SK-N-SH (cell line): ENCODE measurements at places on chromosomes 12 and 14.

- DNase-seq: no peak
These were observed 32.2 kb downstream of the DIP2B start for GRCh38 chr12:50536831-50537537.

DNA sequence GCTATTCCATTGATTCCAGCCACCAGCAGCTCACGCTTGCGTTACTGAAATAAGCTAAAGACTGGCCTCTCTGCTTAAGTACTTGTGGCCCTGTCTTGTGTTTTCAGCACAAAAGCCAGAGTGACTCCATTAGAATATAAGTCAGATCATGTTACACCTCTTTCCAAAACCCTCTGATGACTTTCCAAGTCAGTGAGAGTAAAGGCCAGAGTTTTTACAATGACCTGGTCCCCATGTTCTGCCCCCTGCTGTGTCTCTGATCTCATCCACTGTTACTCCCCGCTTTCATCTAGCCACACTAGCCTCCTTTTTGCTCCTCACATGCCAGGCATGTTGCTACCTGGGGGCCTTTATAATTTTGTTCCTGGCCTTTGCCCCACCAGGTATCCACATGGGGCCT lies 6.9 kb upstream of the CKAP4 start:
- no peak for DNase-seq

- no peak for DNase-seq
These were observed 86.1 kb upstream of the DYNC1H1 start for GRCh38 chr14:101878211-101878821.

DNA sequence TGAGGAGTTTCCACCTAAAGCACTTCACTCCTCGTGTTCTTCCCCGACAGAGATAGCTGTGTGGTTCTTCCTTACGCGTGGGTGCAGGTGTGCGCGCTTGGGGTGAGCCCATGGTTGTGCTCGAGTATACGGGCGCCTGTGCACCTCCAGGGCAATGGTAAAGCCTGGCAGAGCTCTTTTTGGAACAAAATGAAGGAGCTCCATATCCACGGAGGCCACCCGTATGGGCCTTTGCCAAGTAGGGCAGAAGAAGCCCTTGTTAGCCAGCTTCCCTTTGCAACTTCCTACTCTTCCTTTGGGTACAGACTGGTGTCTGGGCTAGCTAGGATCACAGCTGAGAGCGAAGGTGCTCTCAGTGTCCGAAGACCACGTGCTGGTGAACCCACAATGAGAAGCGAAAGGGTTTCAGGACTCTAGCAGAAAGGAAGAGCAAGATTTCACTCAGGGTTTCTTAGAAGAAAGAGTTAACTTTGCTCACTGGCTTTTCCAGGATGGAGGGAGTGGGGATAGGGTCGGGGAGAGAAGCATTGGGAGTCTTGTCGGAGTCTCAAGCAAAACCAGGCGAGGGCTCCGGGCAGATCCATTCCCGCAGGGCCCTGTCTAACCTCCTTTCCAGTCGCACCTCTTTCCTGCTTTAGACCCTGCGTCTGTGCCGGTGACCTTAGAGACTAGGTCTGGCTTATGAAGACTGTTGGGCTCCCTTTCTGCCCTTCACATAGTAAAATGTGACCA lies 960 bp upstream of the LRFN5 start:
- DNase-seq: no peak

GRCh38 chr12:31574803-31575575 lies 15.9 kb downstream of the DENND5B start:
- DNase-seq: no peak

DNA sequence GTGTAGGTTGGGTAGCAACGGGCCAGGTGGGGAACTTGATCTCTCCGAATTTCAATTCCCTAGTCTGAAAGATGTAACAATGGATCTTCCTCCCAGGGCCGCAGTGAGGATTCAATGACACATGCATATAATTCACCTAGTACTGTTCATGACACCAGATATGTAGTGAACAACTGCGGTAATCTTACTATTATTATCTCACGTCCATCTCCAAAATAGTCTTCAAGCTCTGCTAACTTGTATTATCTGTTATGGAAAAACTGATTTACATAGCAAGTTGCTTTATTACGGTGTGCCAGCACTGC lies 26.4 kb downstream of the MOK start:
- DNase-seq: no peak

GRCh38 chr14:36656687-36657398 lies 4.8 kb upstream of the PAX9 start:
- no peak for DNase-seq

GRCh38 chr12:66903782-66904396 lies 225.0 kb upstream of the GRIP1 start:
- DNase-seq: no peak

DNA sequence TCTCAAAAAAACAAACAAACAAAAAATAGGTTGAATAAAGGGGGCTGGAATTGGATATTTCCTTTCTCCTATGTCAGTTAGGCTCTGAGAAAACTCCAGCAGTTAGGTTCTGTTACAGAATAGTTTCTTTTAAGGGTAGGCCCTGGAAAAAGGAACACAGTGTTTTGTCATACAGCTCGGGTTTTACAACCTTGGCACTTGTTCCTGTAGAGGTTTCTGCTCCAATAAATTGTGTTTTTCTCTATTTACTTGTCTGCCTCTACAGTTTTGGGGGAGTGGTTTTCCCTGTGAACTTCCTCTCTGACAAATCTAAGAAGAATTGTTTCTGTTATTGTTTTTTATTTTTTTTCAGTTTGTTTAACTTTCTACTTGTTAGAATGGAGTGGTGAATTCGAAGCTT lies 167.6 kb downstream of the ACSS3 start:
- DNase-seq: no peak

- DNase-seq: no peak
These were observed 41.6 kb downstream of the AKAP6 start for GRCh38 chr14:32370714-32371113.

- DNase-seq: no peak
These were observed 17.0 kb downstream of the WDR89 start for GRCh38 chr14:63624701-63625100.

GRCh38 chr14:68944162-68944561 lies 34.9 kb downstream of the ACTN1 start:
- no peak for DNase-seq

DNA sequence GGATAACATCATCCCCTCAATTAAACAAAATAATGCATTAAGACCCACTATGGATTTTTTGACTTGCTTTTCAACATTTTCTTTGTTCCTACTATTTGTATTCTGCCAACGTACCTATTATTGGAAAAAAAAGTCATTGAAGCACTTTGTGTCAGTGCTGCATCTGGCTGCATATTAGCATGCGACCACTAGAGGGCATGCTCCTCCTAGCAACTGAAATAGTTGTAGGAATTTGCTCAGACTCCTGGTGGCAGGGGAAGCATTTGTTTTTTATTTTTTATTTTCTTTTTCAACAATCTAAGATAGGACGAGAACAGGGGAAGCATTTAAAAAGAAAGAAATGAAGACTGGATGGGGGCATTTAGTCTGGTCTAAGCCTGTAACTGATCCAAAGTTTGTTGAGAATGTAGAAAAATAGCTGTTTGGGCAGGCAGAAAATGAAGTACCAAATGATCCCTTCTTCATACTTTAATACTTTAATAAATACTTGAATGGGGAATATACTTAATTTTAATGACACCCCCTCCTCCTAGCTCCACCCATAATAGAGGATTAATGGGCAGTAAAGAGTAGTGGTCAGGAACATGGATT lies 14.5 kb upstream of the CLEC4A start:
- DNase-seq: peak; percentile 71

DNA sequence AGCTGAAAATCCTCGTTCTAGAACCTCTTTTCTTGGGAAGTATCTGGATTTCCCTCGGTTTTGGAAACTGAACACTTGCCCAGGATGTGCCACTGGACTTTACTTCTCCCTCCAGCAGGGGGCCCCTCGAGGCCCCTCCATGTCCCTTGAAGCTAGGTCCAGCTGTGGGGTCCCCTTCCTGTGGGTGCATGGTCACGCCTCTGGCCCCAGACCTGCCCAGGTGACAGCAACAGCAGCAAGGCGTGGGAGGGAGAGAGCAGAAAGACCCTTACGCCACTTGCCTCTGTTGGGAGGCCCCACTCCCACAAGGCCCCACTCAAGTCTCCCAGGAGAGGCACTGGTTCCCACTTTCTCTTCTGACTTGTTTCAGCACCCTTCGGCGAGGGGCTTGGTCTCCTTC lies 3.1 kb downstream of the SLC25A29 start:
- peak; percentile 72 for DNase-seq

DNA sequence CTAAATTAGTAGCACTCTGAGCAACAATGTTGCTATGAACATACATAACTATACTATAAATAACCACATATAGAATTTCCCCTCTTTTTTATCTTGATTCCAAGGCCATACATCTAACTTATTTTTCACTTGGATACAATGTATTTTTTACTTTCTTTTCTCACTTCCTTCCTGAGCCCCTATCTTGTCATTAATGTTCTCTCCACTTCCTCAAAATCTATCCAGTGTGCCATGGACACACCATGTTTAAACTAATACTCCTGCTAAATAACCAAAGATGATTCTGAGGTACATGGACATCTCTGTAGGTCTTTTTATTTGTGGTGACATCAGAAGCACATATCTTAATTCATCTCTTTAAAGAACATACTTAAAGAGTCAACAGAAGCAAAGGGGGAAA lies 251.2 kb downstream of the C12orf42 start:
- no peak for DNase-seq

GRCh38 chr14:74418031-74418430 lies 8.0 kb downstream of the SYNDIG1L start:
- DNase-seq: peak; percentile 49

DNA sequence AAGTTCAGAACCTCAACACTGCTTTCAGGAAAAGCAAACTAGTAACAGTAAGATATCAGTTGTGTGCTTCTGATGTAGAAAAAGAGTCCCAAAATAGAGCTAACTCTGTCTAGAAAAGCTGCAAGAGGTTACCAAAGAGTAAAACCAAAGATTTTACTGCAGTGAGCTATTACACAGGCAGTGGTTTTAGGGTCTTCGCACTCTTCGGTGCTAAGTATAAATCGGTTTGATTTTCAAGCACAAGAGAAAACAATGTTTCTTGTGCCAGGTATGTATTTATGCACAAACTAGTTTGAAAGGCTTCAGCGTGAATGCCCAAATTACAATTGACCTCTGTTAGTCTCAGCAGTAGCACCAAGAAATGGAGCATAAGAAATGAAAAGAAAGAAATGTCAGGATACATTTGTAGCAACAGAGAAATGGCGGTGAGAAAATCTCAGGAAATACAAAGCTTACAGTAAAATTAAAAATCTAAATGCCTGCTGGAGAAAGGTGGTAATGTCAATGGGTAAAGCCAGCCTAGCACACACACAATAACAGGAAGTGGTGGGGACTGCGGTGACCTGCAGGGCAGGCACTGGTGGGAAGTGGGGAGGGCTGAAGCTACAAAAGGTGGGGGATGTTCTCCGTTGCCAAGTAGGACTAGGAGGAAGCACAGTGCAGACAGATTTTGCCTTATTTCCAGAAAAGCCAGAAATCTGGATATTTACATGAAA lies 18.0 kb upstream of the DYRK2 start:
- DNase-seq: peak; percentile 15

DNA sequence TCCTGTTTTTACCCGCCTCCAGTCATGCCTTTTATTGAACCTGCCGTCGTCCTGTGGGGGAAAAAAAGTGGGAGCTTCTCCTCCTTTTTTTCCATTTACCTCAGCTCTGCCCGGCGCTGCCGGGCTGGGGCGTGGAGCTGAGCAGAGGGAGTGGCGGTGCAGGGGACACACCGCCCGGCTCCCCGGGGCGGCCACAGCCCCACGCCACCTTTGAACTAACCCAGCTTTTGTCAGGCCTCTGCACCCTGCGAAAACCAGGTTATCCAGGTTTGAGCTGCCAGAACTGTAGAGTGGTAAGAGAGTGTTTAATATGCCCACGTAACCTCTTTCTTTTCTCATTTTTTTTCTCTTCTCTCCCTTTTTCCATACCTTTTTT lies 161.0 kb upstream of the FKBP4 start:
- DNase-seq: no peak

DNA sequence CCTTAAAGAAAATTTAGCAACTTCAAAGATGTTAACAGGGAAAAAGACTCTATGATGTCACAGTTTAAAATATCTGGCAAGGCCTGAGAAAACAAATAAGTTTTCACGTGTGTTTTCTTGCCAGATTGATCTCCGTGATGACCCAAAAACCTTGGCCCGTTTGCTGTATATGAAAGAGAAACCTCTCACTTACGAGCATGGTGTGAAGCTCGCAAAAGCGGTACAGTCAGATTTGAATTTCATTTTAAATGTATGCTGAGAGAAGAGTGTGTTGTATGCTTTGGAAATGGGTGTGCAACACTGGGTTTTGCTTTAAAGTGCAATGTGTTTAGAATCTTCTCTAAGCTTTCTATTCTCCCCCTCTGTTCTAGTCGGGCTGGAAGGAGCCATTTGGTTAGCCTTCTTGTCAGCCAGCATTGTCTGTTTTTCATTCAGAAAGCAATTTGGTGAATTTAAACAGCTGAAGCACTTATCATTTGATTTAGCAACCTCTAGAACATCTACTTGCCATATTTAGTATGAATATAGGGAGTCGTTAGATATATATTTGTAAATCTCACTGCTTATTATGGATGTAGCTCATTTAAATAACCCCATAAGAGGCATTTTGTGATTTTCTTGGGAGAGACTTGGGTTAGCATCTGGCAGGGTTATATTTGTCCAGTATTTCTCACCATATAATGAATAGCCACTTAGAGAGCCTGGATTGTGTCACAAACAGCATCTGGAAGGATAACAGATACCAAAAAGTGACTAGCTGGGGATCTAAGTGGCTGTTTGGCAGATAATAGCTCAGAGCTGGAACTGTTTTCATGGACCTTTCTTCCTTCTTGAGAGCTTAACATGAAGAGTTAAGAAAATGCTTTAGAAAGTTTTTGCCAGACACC lies 35.5 kb downstream of the GPHB5 start:
- peak; percentile 15 for DNase-seq

- DNase-seq: no peak
These were observed 9.8 kb downstream of the TTC9 start for GRCh38 chr14:70651522-70651921.

DNA sequence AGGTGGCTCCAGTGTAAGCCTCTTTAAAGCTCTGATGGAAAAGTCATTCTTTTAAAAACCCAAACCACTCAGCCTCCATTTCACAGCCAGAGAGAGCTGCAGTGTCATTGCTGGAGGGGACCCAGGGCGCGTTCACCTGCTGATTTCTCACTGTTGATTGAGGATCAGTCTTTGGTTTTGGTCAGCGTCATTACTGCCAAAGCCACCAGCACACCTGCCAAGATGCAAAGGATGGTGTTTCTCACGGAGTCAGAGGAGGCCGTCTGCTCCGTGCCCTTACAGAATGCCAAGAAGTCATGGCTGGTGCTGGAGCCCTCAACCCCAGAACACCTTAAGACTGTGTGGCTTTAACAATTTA lies 32.8 kb upstream of the BATF start:
- DNase-seq: no peak

- no peak for DNase-seq
These were observed 1.1 kb downstream of the MGST1 start for GRCh38 chr12:16348435-16349130.

GRCh38 chr14:65242732-65243134 lies 140.4 kb upstream of the MAX start:
- no peak for DNase-seq
